CD4-positive, alpha-beta memory T cell (primary cell): ENCODE measurements at places on chromosomes 12 and 14.

- peaks cover 13% of the 10 kb centered on the region for H3K4me1 ChIP-seq
- H3K4me3 ChIP-seq = no peak overlapping the region
- H3K36me3 ChIP-seq = no peaks in the 10 kb centered on the region
- H3K27ac ChIP-seq = no peak overlapping the region
Observed at GRCh38 chr12:116066381-116067230, 210.9 kb downstream of the MED13L start.

- H3K36me3 ChIP-seq = peaks cover 68% of the 10 kb centered on the region
- peak; percentile 76 for DNase-seq
- H3K4me3 ChIP-seq = peak overlapping the region; percentile 52
- peak overlapping the region; percentile 92 for H3K27ac ChIP-seq
Observed at GRCh38 chr12:14948672-14949071, 10.3 kb upstream of the ERP27 start.

- H3K4me3 ChIP-seq = no peak overlapping the region
- H3K27ac ChIP-seq = no peak overlapping the region
- DNase-seq = no peak
- H3K36me3 ChIP-seq = no peaks in the 10 kb centered on the region
Observed at GRCh38 chr12:2622460-2622859, 172.3 kb upstream of the FKBP4 start.

DNA sequence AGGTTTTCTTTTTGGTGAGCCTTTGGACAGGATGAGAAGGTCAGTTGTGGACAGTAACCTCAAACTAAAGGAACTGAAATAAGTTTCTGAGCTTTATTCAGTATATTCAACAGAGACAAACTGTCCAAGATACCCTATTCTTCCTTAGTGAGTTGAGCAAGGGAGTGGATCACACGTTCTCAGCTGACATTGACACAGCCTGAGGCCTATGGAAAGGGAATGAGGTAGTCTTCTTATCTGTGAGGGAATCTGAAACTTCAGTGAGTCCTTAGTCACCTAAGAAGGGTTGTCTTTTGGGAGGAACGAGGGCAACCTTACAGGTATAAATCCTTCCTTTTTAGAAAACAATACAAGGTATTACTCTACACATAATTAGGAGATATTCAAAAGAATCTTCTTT is 5.0 kb upstream of the NUBPL start:
- DNase-seq = no peak
- H3K27me3 ChIP-seq = peaks cover 4% of the 10 kb centered on the region
- H3K36me3 ChIP-seq = no peaks in the 10 kb centered on the region
- no peak overlapping the region for H3K27ac ChIP-seq
- H3K4me3 ChIP-seq = no peak overlapping the region
- peaks cover 7% of the 10 kb centered on the region for H3K4me1 ChIP-seq

DNA sequence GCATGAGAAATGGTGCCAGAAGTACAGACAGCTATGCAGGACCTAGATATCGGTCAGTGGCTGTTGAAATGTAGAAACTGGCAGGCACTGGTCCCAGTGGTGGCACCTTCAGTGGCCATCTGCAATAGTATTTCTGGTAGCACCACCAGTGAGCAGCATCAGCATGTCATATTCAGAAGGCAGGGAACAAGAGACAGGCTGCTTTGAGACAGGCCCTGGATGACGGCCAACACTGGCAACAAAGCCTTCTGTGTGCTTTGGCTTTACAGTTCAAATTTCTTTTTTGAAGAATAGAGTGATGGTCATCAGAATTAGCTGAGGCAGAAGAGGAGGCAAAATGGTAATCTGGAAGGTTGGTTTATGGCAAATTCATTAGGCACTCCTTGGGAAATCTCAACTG is 273.4 kb upstream of the SLC16A7 start:
- H3K27ac ChIP-seq = no peak overlapping the region
- no peak overlapping the region for H3K4me3 ChIP-seq
- no peaks in the 10 kb centered on the region for H3K27me3 ChIP-seq

DNA sequence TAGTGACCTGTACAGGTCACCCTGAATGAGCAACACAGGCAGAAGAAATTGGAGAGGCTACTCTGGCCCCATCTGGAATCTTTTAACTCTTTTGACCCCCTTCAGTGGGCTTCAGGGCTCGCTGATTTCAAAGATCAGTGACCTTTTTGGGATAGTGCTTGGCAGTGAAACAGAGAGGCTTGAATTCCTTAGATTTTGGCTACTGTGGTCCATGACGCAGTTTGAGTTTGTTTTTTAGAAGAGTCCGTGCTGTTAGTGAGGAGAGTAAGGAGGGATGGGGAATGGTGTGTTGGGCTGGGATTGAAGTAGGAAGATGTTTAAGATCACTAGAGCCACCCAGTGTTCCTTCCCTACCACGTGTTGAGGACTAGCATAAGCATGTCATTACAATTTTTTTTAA is 16.5 kb downstream of the TMEM30B start:
- H3K36me3 ChIP-seq = no peaks in the 10 kb centered on the region
- no peak for DNase-seq
- no peak overlapping the region for H3K4me3 ChIP-seq
- H3K27me3 ChIP-seq = peaks cover 6% of the 10 kb centered on the region
- peaks cover 1% of the 10 kb centered on the region for H3K4me1 ChIP-seq

GRCh38 chr12:27859648-27860047 is 79.6 kb upstream of the MANSC4 start:
- no peak overlapping the region for H3K4me3 ChIP-seq
- DNase-seq = no peak
- H3K27ac ChIP-seq = no peak overlapping the region
- no peaks in the 10 kb centered on the region for H3K4me1 ChIP-seq

- no peak overlapping the region for H3K27ac ChIP-seq
- H3K4me1 ChIP-seq = no peaks in the 10 kb centered on the region
- DNase-seq = no peak
- no peak overlapping the region for H3K4me3 ChIP-seq
- no peaks in the 10 kb centered on the region for H3K36me3 ChIP-seq
Observed at GRCh38 chr14:74474376-74474775, 18.7 kb downstream of the NPC2 start.

DNA sequence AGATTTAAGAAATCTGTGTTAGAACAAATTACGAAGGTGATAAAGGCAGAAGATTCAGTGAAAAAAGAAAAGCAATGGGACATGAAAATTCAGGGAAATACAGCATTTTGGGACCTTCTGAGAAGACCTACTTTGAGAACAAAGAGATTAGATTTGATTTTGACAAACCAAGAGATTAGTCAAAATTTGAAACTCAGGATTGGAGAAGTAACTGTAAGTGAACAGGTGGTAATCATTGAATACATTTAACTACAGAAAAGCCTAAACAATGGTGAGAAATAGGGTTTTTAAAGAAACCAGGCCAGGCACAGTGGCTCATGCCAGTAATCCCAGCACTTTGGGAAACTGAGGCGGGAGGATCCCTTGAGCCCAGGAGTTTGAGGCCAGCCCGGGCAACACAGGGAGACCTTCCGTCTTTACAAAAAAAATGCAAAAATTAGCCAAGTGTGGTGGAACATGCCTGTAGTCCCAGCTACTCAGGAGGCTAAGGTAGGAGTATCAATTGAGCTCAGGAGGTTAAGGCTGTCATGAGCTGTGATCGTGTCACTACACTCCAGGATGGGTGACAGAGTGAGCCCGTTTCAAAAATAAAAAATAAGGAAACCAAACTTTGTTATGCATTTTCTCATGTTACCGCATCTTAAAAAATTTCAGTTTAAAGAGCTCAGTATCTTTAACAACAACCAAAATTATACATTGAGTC is 8.9 kb upstream of the SAV1 start:
- no peaks in the 10 kb centered on the region for H3K27me3 ChIP-seq
- no peaks in the 10 kb centered on the region for H3K36me3 ChIP-seq
- no peak overlapping the region for H3K27ac ChIP-seq
- H3K4me3 ChIP-seq = no peak overlapping the region

DNA sequence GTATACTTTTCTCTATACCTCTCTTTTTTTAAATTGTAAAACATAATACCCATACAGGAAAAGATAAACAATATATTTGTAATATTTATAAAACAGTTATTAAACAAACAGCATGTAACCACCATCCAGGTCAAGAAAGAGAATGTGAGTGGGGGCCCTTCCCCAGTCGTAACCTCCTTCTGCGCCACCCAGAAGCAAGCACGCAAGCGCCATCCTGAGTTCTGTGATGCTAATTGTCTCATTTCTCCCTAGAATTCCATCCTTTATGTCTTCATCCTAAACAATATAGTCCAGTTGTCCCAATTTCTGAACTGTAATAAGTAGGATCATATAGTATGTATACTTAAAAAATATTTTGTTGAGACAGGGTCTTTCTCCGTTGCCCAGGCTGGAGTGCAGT is 129.5 kb downstream of the EXOC5 start:
- H3K27me3 ChIP-seq = no peaks in the 10 kb centered on the region
- DNase-seq = no peak
- H3K4me3 ChIP-seq = no peak overlapping the region
- H3K4me1 ChIP-seq = no peaks in the 10 kb centered on the region

- H3K4me3 ChIP-seq = no peak overlapping the region
- no peak overlapping the region for H3K27ac ChIP-seq
- H3K36me3 ChIP-seq = peaks cover 26% of the 10 kb centered on the region
- H3K4me1 ChIP-seq = no peaks in the 10 kb centered on the region
Observed at GRCh38 chr12:111715279-111715678, 29.4 kb downstream of the ACAD10 start.

DNA sequence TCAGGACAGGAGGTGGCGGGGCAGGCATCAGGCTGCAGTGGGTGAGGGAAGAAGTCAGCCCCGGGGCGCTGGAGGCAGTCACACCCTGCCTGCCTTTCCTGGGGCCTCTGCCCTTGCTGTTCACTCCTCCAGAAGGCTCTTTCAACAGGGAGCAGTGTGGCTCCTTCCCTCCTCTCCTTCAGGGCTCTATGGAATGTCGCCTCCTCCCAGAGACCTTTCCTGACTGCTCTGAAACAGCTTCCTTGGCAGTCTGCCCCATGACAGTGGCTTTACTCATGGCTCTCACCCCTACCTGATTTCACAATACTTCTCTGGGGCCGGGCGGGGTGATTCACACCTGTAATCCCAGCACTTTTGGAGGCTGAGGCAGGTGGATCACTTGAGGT is 7.1 kb downstream of the RHOF start:
- peaks cover 94% of the 10 kb centered on the region for H3K4me1 ChIP-seq
- H3K27ac ChIP-seq = peak overlapping the region; percentile 97
- peak overlapping the region; percentile 49 for H3K4me3 ChIP-seq
- H3K36me3 ChIP-seq = no peaks in the 10 kb centered on the region
- DNase-seq = peak; percentile 46
- no peaks in the 10 kb centered on the region for H3K27me3 ChIP-seq

DNA sequence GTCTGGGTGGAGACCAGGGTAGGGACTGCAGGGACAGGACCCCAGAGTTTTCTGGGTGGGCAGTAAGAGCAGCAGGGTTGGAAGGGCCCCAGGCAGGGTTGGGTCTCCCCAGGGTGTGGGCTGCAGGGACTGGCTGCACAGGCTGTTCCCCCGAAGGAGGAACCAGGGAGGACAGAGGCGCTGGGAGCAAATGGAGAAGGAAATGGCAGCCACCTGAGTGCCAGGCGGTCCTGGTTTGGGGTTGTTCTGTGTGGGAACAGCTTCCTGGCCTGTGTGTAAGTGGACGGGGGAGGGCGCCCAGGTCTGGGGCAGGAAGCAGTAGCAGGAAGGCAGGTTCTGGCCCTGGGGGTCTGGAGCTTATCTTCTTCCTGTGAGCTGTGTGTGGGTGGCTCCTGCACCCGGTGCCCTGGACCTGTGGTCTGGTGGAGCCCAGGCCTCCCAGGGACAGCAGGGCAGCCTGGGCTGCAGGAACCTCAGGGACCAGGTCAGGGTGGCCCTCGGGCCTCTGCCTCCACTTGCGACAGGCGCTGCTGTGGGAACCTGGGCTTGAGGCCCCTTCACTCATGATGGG is 372.8 kb downstream of the TMEM121 start:
- no peaks in the 10 kb centered on the region for H3K4me1 ChIP-seq
- H3K27me3 ChIP-seq = no peaks in the 10 kb centered on the region
- no peak for DNase-seq
- H3K36me3 ChIP-seq = no peaks in the 10 kb centered on the region
- no peak overlapping the region for H3K27ac ChIP-seq
